Activated CD4-positive, alpha-beta T cell treated with anti-CD3 and anti-CD28 coated beads, Interleukin-2, amount 10 ng/mL, durations not matched to agents 7 days and 5 days (primary cell): ENCODE measurements at places on chromosomes 3 and 15. TPM values are rescaled to one million over a fixed set of nuclear protein-coding genes. Genes with fewer than 3 reads are reported as not detected.

GRCh38 chr15:71736286-71736947 is 73.9 kb upstream of the NR2E3 start:
- DNase-seq: no peak

- no peak for DNase-seq
Observed at GRCh38 chr3:155244699-155245098, 48.8 kb downstream of the STRIT1 start.

GRCh38 chr3:46931631-46932331 is 44.8 kb downstream of the CCDC12 start:
- DNase-seq: no peak

DNA sequence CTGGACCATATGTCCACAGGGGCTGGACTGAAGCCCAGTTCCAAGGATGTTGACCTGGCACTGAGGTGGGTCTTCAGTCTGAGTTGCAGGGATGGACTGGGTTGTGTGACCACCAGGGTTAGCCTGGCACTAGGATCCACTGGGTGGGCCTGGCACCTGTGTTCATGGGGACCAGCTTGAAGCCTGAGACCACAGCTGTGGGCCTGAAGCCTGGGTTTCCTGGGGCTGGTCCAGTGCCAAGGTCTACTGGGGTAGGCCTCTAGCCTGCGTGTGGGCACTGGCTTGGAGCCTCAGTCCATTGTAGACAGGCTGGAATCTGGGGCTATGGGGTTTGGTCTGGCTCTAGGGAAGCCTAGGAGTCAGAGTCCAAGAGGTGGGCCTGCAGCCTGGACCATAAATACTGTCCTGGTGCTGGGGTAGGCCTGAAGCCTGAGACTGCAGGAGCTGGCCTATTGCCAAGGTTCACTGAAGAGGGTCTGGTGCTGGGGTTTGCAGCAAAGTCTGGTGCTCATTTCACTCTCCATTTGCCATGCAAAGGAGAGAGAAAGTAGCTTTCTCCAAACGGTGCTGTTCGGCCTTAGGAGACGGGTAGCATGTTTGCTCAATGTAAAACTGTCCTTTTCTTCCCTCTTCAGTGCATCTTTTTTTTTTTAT is 51.2 kb upstream of the TBC1D5 start:
- DNase-seq: no peak

UNC13C gene
- not detected for total RNA-seq

ACTC1 gene
- not detected for total RNA-seq

GHSR gene
- not detected for total RNA-seq
